ENCODE measurements at places on chromosomes 11 and 22. TPM values are rescaled to one million over a fixed set of nuclear protein-coding genes. Genes with fewer than 3 reads are reported as not detected.

The MS4A7 gene
- 6.8 TPM for polyA plus RNA-seq

The MYBPC3 gene
- 0.75 TPM for polyA plus RNA-seq

The SLC15A3 gene
- 18.2 TPM for polyA plus RNA-seq

The SOX10 gene
- 4.9 TPM for polyA plus RNA-seq

The TRPC6 gene
- polyA plus RNA-seq, result 12.2 TPM

The CDC45 gene
- 4.9 TPM for polyA plus RNA-seq

Data from forelimb muscle (tissue), 1 donor.